ENCODE measurements at places on chromosomes 16 and 17.

DNA sequence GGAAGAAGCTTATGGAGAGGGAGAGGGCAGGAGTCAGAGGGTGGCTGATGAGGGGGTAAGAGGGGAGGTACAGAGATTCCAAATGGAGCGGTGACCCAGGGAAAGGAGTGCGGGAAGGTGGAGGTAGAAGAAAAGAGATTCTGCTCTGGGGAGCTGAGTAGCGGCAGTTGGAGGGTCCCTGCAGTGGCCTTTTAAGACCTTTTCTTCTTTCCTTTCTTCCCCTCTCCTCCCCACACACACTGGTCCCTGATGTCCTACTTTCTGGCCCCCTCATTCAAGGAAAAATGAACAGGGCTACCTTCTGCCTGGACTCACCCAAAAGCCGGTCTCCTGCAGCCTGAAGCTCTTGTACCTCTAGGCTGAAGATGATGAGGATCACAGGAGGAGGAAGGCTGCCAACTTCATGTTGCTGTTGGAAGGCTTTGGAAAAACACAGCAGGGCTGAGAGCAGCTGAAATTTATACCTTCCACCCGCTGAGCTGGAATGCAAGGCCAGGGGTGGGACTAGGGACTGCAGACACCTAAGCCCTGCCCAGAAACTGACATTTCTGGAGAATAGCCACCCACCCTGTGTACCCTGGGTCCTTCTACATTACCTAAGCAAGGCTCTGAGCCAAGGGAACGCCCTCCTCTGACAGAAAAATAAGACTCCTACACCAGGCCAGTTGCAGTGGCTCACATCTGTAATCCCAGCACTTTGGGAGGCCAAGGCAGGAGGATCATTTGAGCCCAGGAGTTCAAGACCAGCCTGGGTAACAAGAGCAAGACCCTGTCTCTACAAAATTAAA lies 9.4 kb upstream of the HEATR6 start:
- no peak for DNase-seq

DNA sequence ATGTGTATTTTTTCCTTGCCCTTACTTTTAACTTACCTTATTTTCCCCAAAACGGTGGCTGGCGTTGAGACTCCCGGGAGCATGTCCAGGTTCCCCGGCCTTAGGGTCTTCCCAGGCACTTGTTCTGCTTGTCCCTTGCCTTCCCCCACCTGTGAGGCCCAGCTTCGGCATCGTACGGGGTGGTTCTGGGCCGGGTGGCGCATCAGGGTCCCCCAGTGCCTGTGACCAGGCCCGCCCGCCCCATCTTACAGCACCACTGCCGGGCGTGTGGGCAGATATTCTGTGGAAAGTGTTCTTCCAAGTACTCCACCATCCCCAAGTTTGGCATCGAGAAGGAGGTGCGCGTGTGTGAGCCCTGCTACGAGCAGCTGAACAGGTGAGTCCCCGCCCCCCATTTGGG lies 7.4 kb downstream of the HGS start:
- no peak for DNase-seq

- DNase-seq, result no peak
Observed at GRCh38 chr16:85955566-85955965, 56.6 kb downstream of the IRF8 start.

DNA sequence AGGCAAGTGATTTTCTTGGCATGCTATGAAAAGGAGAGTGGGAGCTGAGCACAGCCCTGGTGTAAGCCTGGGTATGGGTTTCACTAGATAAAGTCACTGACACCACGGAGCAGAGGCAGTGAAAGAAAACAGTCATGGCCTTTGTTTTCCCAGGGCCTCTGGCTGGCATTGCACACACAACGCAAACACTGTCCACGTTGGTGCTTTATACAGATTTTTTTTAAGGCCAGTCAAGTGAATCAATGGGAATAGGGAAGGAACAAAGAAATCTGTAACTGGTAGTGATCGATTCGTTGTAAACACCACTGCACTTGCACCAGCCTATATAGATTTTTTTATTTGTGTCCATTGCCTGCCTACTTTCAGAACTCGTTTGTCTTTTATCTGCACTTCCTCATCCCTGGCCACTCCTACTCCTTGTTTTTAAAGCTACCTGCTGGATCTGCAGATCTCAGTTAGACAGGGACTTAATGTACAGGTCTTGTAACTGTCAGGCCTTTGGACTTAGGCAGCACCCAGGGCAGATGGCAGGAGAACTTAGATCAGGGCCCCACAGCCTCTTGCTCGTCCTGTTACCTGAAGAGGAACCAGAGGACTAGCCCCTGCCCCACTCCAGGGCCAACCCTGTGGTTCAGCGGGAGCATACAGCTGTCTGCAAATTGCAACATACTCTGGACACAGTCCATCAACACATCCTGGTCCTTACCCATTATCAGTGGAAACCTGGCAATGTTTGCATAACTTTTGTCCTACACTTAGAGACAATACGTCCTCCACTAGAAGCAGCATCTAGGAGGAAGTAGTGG lies 10.6 kb upstream of the TMIGD1 start:
- DNase-seq, result peak; percentile 66

DNA sequence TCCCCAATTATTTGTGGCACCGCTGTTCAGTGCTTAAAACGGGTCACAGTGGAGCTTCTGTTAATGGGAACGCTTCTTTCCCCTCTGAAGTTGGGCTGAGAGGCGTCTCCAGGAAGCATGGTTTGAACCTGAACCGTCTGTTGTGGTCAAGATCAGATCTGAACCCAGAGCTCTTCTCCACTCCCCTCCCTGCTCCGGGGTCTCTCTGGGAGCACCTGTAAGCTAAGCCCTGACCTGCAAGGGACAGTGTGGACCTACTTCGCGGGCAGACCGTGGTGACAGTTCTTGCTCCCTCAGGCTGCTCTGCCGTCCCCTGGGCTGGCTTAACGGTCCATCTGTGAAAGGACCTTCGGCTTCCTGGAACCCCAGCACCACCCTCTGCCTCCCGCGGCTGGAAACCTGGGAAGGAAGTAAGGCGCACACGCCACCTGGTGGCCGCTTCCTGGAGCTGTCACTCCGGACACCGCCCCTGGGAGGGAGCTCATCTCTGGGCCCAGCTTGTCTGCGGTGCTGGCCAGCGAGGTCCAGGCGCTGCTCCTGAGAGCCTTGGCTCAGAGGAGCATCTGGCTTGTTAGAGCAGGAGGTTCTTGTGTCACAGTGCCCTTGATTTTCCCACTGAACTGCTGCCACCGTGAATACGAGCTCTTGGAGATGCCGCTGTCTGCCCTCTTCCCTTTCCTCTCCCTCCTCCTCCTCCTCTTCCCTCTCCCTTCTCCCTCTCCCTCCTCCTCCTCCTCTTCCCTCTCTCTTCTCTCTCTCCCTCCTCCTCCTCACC lies 518.5 kb upstream of the EEF2KMT start:
- peak; percentile 47 for DNase-seq

All from NCI-H1092 (cell line).